ENCODE measurements at places on chromosomes 5 and 9.

DNA sequence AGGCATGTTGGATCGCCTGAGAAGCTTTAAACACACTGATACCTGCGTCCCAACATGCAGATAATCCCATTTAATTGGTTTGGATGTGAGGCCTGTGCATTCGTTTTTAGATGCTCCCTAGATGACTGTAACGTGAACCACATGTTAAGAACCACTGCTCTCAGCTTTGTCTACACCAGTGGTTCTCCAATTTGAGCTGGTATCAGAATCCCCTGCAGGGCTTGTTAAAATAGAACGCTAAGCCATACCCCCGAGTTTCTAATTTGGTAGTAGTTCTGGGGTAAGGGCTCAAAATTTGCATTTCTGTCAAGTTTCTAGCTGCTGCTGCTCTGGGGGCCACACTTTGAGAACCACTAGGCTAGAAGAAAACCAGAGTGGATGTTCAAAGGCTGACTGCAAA, 74.7 kb downstream of the S1PR3 start:
- DNase-seq = no peak

DNA sequence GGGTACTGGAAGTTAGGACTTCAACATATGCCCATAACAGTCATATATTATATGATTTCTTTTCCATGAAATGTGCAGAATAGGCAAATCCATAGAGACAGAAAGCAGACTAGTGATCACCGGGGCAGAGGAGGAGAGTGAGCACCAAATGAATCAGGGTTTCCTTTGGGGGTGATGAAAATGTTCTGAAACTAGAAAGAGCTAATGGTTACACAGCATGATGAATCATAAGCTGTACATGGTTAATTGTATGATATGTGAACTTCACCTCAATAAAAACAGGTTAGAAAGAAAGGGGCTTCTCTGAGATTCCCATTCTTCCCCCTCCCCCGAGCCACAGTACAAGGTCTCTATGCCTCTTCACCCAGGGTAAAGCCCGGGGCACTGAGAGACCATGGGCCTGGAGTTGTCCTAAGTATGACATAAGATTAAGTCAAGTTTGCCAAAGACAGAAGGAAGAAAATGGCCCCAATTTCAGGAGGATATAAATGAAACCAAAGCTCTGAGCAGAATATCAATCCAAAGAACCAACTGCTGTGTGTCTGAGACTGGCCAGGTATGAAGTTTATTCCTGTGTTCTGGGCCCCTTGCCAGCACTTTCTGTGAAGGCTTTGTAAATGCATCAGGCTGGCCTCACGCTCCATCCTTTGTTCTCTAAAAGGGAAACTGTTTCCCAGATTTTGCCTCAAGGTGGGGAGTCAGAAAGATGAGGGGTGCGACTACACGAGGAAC, 243.8 kb downstream of the CDK5RAP2 start:
- DNase-seq = no peak

DNA sequence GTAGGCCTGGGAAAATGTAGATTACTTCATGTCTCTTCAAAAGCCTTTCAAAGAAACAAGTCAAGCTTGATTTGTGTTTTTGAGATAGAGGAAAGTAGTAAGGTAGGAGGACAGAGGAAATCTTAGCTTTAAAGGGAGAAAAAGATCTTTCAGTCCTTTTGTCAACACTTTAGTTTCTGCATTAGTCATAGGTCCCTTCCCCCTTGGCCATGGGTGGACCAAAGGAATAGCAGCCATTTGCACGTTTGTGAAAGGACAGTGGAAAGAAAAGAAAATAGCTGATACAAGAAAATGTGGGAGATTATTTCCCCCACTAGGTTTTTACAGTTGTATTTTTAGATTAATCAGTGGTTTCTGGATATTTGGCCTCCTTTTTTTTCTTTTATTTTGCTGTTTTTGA, 121.9 kb upstream of the GRHPR start:
- no peak for DNase-seq

DNA sequence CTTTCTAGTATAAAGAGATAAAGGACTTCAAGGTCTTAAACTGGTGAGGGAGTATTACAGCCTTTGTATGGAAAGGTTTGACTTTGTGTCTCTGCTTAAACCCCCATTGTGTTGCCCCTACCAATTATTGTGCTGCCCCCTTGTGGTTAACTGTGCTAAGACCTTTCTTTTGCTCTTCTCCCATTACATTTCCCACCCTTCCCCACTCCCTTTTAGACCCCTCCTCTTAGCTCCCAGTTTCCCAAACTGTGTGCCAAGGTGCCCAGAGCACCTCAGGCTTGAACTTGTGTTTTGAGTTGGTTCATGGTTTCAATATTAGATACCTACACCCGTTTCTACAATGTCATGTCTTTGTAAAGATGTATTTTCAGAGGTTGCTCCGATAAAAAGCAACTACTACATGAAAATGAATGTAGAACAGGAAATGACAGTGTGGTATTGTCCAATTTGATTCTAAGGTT, 2.9 kb downstream of the JAK2 start:
- peak; percentile 70 for DNase-seq

- DNase-seq = peak; percentile 59
Observed at GRCh38 chr9:83706676-83707517, 861 bp downstream of the UBQLN1 start.

DNA sequence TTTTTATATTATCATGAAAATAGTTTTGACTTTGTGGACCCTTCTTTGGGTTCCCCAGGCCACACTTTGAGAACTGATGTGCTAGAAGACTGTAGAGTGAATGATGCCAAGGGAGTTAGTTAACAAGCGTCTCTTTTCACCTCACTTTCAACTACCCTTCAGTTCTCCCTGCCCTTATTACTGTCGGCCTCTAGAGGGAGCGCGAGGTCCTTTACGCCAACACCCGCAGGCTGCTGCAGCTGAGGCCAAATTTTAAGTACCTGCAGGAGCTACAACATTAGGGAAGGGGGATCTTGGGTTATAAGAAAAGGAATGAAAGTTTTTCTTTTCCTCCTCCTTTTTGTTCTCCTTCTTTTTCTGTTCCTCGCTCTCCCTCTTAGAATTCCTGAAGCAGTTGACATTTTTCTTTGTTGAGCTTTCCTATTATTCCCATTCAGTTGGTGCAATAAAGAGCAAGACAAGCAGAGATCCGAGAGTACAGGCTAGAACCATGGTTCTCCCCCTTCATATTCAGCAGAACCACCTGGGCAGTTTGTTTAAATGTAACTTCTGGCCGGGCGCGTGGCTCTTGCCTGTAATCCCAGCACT, 84.0 kb downstream of the ZFAND5 start:
- DNase-seq = peak; percentile 74

GRCh38 chr5:60613826-60614225, 86.1 kb downstream of the DEPDC1B start:
- no peak for DNase-seq

DNA sequence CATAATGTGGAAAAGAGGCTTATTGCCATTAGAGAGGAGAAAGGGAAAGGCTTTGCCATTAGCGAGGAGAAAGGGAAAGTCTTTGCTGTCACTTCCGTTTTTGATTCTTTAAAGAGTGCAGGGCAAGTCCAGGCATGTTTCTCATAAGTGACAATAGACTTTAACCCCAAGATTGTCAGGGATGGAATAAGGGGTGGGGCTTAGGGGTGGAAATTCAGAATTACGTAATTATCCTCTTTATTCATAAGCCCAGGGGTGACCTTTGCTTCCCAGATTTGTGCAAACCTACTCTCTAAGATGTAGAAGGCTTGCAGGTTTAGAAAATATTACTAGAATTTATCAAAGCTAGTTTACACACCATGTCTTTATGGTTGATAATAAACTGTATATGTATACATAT, 2.3 kb upstream of the PLK2 start:
- DNase-seq = no peak

GRCh38 chr9:74122661-74123060, 374.5 kb upstream of the RORB start:
- DNase-seq = no peak

DNA sequence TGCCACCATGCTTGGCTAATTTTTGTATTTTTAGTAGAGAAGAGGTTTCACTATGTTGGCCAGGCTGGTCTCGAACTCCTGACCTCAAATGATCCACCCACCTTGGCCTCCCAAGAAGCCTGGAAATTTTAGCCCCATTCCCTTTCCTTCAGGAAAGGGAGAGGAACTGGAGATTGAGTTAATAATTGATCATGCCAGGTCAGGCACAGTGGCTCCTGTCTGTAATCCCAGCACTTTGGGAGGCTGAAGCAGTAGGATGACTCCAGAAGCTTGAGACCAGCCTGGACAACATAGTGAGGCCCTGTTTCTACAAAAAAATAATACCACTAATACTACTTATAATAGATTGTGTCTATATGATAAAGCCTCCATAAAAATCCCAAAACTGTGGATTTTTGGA, 124.6 kb downstream of the UNC13B start:
- no peak for DNase-seq

DNA sequence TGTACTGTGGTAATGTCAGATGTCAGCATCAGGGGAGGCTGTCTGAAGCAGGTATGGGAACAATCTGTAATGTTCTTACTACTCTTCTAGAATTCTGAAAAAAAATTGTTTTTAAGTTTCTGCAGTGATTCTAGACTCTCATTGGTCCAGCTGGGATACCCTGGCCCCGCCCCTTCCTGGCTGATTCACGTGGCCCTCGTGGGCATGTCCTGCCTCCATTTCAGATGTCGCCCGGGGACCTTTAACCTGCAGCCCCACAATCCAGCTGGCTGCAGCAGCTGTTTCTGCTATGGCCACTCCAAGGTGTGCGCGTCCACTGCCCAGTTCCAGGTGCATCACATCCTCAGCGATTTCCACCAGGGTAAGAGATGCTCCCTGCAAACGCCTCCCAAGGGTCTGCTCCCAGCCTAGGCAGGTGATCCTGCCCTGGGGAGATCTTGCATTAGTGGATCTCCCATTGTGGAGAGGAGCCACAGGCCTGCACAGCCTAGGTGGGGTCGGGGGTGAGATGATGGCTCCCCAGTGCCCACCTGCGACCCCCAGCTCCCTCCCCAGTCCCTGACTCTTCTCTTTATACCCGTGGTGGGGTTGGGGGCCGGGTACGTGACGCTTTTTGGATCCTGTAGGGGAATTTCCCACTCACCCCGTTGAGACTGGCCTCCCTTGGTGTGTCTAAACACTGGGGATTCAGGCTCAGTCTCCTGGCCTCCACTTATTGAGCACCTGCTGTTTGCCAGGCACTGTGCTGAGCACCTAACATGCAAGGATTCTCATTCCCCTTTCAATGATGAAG, 36.5 kb downstream of the LAMC3 start:
- DNase-seq = no peak

DNA sequence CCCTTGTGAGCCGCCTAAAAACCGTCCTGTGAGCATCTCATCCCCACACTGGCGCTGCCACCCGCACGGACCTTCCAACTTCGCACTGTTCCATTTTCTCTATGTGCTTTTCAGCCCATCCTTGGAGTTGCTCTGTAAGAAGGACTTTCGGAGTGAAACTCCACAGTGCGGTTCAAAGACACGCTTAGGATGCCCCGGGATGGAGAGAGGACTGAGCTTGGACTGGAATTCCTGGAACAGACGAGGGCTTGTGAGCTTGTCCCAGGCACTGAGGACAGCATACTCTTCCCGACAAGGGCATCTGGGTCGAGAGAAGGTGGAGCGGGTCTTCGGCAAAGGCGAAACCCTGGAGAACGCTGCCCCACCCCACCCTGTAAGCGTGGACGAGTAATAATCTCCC, 187.8 kb downstream of the MEF2C start:
- DNase-seq = no peak

- no peak for DNase-seq
Observed at GRCh38 chr9:26181836-26182235, 503.6 kb upstream of the TUSC1 start.

GRCh38 chr9:122065923-122066629, 27.0 kb downstream of the TTLL11 start:
- DNase-seq = no peak

DNA sequence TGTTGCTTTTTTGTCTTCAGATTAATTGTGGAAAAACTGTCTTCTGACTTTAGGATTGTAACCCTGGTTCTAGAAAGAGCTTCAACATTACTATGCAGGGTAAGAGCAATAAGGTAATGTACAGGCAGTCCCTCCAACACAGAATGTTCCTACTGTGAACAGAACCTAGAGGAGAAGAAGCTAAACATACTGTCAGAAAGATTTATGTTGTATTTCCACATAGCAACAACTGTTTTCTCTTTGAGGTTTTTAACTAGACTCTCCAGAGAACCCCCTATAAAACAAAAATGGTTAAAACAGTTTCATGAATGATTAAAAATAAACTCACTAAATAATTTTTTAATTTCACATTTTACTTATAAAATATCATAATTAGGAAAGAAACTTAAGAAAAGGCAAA, 64.3 kb upstream of the NAA35 start:
- DNase-seq = no peak

- peak; percentile 26 for DNase-seq
Observed at GRCh38 chr9:99058964-99059921, 45.7 kb upstream of the TGFBR1 start.

DNA sequence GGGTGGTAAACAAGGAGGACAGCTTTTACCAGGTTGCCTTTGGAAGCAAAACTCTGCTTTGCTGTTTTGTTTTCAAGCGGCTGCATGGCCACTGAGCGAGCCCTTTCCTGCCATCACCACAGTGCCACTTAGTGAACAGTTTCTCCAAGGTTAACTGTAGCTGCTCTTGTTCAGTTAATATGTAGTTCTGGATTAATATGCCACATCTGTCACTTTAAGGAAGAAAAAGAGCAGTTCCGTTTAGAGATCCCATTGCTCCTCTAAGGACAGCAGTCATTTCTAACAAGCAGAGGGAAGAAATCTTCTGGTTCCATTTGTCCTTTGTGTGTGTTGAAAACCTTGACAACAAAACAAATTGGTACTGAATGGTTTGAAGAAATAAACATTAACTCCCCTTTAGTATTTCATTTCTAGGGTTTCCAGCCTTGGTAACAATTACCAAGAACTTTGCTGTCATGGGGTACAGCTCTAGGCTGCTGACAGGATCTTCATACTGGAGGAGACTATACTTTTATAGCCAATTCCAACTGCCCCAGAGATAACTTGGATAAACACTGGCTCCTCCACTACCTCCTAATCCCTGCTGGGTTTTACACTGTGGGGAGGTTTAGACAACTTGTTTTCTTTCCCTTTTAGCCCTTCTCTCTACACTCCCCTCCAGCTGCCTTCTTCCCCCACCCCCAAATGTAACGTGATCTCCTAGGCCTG, 10.3 kb upstream of the ABL1 start:
- no peak for DNase-seq

DNA sequence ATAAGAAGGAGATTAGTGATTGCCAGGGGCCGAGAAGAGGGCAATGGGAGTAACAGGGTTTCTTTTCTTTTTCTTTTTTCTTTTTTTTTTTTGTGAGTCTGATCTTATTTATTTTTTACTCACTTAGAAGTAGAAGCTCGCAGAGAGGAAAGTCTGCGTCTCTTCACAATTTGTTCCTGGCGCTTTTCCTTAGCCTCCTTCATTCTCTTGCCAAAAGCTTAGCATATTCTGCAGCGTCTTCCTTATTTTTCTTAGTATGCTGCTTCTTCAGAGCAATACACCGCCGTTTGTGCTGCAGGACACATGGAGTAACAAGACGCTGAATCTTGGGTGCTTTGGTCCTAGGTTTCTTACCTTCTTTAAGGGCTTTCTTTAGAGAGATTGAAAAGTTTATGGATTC, 30.3 kb upstream of the DENND4C start:
- DNase-seq = no peak

GRCh38 chr9:98318834-98319478, 63.5 kb upstream of the TBC1D2 start:
- DNase-seq = no peak

- DNase-seq = no peak
Observed at GRCh38 chr5:169020102-169020501, 280.8 kb downstream of the SLIT3 start.

GRCh38 chr9:81635521-81636254, 53.7 kb downstream of the TLE1 start:
- no peak for DNase-seq
